ENCODE measurements at places on chromosomes 4 and X.

GRCh38 chr4:183872531-183872930, 32.6 kb upstream of the STOX2 start:
- DNase-seq: no peak

DNA sequence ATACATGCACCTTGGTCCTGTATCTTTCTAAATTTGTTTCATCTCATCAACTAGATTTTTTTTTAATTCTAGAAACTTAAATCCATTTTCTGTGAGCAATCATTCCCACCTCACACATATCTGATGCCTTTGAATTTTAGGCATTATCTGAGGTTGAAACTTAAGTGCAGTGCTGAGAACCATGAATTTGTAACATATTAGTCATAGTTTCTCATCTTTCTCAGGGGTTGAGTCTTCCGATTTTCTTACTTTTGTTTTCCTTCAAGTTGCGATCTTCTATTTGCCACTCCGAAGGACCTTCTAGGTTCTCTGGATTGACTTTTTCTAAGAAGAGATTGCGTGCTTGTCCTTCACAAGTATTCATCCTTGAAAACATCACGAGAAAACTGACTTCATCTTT, 3.7 kb upstream of the NR0B1 start:
- DNase-seq: no peak

DNA sequence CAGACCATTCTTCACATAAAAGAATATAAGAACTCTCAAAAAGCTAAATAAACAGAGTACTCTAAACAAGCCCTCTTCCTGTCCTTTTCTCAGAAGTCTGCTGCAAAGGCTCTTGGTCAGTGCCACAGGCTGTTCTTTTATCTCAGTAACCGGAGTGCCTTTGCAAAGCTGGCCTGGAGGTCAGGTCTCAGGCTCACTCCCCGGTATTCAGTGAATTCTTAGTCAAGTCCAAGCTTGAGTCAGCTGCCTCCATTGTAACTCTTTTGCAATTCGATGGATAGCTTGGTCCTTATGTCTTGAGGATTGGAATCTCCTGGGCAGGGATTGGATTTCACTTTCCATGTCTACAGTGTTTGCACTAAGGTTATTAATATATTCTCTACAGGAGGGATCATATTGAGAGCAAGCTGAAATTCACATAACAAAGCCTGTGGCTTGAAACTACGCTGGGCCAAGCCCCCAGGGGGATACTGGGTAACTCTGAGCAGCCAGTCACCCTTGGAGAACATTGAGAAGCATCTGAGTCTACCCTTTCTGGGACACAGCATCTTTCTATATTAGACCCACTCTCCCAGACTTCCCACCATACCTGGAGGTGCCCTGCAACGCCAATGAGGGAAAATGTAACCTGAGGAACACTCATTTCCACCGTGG, 10.0 kb upstream of the HS6ST2 start:
- no peak for DNase-seq

DNA sequence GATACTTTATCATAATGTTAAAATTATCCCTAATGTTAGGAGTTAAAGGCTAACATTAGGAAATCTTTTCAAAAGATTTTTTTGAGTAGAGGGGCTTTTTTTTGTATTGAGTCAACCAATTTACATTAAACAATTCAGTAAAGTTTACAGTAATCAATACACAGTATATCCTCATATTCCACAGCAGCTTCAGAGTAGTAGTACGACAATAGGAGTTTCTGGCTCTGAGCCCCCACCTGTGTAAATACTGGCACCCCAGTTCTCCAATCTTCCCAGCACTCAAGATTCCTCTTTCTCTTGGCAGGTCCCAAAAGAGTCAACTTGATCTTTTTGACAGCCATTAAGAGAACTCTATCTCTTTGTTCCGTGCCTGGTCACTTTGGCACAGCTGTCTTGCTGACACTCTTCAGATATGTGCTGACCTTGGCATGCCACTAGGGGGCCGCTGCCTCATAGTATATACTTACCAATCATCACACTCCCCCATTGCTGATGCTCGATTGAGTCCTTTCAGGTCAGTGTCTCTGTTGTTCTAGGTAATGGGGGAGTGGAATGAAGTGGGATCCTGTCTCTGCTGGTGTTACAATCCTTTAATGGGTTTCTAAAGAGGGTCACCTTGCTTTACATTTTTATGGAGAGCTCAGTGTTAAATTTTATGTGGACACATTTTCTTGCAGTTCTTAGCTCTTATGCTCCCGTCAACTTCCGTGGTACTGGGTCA, 19.5 kb upstream of the CCNI start:
- DNase-seq: peak; percentile 42

DNA sequence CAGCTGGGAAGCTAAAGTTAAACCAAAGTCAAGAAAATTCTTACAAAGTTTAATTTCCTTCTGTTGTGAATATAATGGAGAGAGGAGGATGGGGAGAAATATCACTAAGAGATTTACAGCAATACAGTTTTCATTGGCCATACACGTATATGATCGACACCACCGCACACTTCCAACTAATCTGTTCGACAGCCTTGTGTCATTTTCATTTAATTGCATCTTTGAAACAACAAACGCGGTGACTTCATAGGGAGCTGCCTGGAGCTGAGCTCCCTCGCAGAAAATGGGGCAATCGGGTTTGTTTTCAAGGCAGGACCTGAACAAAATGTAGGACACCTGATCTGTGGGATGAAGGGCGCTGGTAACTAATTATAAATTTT, 1.3 kb downstream of the PTPN13 start:
- no peak for DNase-seq

GRCh38 chrX:47687263-47687662, 28.3 kb upstream of the UXT start:
- no peak for DNase-seq

DNA sequence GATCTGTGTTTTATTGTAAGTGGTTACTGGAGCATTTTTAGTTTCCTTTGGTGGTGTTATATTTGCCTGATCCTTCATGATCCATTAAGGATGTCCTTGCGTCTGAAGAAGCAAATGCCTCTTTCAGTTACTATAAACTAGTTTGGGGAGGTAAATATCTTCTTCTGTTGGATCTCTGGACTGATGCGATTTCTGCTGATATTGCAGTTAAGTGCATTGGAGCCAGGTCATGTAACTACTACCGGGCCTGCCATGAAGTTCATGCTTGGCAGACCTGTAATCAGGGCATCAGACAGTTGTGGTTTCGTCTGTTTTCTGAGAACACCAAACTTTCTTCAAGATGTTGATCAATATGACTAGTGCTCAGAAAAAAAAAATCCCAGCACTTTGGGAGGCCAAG, 22.9 kb downstream of the ZNF718 start:
- no peak for DNase-seq

Data from T-helper 1 cell (primary cell).